ENCODE measurements at places on chromosomes 11 and 22. TPM values are rescaled to one million over a fixed set of nuclear protein-coding genes. Genes with fewer than 3 reads are reported as not detected.

The THY1 gene
- 4.7 TPM for total RNA-seq

The C11orf42 gene
- total RNA-seq = not detected

The CTSW gene
- 5.4 TPM for total RNA-seq

The TMPRSS5 gene
- 0.52 TPM for total RNA-seq

The DUSP8 gene
- 1.7 TPM for total RNA-seq

The GRM5 gene
- total RNA-seq = not detected

The NCAM1 gene
- not detected for total RNA-seq

The PATE1 gene
- not detected for total RNA-seq

The KCNJ11 gene
- total RNA-seq = not detected

The TRIM48 gene
- not detected for total RNA-seq

The GP1BB gene
- total RNA-seq = not detected

The OR52I1 gene
- total RNA-seq = not detected

The GAS2 gene
- 1.2 TPM for total RNA-seq

The HEPACAM gene
- not detected for total RNA-seq
